ENCODE measurements at places on chromosomes 5 and 9.
A peak's percentile ranks its signal among the peaks of the same experiment; 100 is the strongest.

GRCh38 chr5:98604301-98604700 lies 169.2 kb upstream of the RGMB start:
- DNase-seq, result no peak

DNA sequence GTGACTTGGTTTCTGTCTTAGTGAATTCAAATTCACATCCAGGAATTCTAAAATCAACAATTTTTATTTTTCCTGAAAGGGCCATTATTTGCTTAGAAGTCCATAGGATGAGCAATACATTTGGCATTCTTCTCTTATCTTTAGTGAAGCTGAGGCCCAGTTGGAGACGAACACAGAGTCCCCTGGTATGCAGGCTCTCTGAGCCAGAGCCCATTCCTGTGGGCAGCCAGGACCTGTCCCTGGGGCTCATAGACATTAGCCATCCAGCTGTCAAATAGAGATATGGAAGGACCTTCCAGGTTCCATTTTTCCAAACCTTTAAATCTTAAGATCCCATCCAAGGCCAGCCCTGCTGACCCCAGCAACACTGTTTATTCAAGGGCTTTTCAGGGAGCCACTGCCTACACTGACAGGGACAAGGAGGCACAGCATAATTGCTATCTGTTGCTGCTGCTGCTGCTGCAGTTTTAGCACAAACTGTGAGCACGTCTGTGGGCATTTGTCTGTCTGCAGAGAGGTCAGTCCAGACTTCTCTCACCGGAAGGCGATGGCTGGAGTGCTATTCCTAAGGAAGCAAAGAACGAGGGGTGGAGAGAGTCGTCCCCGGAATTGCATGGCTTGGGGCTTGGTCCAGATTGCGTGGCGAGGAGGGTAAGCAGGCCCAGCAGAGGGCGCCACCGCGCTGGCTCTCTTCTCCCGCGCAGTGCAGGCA lies 639.0 kb downstream of the CCDC171 start:
- DNase-seq, result peak; percentile 29

GRCh38 chr9:121246821-121247561 lies 21.0 kb upstream of the GSN start:
- no peak for DNase-seq

DNA sequence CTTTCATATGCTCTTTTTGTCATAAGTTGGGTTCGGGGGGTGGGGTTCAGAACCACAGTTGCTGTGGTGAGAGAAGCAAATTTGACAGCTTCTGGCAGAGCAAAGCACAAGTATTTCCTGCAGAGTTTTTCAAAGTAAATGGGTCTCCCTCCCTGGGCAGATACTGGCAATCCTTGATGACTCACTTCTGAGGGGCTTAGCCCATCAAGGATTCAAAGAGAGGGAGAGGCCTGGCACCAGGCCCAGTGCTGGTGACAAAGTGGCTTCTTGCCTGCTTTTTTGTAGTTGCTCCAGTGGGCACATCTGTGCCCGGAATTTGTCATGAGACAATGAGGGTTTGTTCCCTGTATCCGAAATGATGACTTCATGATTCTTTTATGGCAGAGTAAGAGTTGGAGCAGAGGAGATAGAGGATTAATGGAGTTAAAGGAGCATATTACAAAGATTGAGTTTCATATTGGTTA lies 46.6 kb upstream of the TNC start:
- no peak for DNase-seq

GRCh38 chr9:69976152-69976551 lies 67.5 kb upstream of the MAMDC2 start:
- DNase-seq, result no peak

- DNase-seq, result no peak
These were observed 160.7 kb downstream of the TTC39B start for GRCh38 chr9:15146268-15146700.

- DNase-seq, result no peak
These were observed 31.3 kb upstream of the GRIA1 start for GRCh38 chr5:153459051-153459743.

Measured in natural killer cell (primary cell).